ENCODE measurements at places on chromosomes 16 and 17.

DNA sequence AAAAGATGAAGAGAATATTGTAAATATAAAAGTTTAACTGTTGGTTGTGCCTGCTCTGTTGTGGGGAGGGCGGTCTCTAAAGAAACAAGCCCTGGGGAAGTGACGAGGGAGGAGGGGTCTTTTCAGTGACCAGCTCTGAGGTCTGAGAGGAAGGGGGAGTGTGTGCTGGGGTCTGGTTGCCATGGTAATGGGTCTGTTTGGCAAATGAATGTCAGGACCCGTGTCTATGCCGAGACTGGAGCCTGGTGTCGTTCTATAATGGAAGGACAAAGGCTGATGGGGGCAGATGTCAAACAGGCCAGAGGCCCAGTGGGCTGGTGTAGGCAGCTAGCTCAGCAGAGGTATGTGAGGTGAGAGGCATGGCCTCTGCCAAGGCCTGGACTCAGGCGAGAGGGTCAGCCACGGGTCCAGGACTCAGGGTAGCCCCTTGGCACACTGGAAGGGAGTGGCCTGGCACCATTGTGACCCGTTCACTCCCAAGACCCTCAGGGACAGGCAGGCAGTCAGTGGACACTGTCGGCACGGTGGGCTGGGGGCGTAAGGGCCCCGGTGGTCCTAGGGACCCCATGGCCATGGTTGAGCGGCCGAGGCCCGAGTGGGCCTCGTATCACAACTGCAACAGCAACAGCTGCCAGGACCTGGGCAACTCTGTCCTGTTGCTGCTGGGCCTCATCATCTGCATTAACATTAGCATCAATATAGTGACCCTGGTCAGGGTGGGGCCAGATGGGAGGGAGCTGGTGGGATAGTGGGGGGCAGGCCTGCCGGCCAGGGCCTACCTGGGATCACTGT, at the start of gene SPEM1:
Gene SPEM1, plus strand, starts transcription at position 506 of the 792 bp plus-strand sequence. Its CDS starts 61 bp downstream, at position 567.
- no peak for DNase-seq

DNA sequence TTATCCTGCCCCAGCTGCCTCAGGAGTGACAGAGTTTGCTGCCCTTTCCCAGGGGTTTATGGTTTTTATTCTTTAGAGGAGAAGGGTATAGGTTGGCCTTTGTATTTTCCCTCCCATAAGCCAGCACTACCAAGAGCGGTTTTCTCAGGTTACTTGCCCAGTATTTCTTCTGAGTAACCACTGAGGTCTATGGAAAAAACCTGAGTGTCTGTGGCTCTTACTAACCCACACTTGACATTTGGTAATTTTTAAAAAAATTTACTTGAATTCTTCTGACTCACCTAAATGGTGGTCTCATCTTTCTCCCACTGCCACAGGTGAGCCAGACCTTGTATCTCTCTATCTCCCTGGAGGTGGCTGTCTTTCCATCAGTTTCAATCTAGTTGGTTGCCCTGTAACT, 6.0 kb downstream of the SLC7A6 start:
- no peak for DNase-seq

DNA sequence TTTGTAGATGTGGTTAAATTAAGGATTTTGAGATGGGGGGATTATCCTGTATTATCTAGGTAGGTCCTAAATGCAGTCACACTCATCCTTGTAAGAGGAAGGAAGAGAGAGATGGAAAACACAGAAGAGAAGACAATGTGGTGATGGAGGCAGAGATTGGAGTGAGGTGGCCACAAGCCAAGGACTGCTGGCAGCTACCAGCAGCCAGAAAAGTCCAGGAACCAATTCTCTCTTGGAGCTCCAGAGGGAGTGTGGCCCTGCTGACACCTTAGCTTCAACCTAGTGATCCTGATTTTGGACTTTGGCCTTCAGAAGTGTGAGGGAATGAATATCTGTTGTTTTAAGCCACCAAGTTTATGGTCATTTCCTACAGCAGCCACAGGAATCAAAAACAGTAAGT, 18.0 kb downstream of the MAPT start:
- DNase-seq: no peak

GRCh38 chr17:75047398-75048098, 523 bp downstream of the KCTD2 start:
- peak; percentile 21 for DNase-seq

GRCh38 chr17:76567634-76568432, 17.8 kb downstream of the ST6GALNAC2 start:
- peak; percentile 22 for DNase-seq

DNA sequence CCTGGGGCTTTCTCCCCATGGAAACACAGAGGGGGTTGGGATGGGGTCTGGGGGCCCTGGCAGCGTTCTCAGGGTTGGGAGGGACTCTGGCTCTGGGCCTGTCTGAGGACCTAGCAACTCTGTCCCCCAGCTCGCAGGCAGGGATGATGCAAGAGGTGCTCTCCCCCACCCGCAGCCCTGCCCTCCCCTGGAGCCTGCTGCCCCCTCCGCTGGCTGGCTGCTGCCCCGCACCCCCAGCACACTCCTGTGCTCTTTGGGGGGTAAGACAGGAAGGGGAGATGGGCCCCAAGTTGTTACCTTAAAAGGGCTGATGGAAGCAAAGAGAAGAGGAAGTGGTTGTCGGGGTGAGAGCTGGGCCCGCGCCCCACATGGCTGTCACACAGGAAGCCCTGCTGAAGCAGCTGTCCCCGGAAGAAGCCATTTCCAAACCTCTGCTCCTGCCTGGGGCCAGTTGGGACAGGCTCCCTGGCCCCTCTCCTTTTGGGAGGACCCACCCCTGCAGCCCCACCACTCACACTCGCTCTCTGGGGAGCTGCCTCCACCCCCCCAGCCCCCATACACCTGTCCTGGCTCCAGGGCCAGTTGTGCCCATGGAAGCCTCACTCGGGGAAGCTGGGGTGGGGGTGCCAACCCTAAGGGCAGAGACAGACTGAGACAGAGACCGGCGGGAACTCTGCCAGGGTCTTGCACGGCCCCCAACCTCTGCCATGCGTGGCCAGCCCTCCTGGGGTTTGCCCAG, 2.5 kb downstream of the CORO1A start:
- peak; percentile 73 for DNase-seq

GRCh38 chr16:4514606-4515005, 24.0 kb downstream of the CDIP1 start:
- no peak for DNase-seq

DNA sequence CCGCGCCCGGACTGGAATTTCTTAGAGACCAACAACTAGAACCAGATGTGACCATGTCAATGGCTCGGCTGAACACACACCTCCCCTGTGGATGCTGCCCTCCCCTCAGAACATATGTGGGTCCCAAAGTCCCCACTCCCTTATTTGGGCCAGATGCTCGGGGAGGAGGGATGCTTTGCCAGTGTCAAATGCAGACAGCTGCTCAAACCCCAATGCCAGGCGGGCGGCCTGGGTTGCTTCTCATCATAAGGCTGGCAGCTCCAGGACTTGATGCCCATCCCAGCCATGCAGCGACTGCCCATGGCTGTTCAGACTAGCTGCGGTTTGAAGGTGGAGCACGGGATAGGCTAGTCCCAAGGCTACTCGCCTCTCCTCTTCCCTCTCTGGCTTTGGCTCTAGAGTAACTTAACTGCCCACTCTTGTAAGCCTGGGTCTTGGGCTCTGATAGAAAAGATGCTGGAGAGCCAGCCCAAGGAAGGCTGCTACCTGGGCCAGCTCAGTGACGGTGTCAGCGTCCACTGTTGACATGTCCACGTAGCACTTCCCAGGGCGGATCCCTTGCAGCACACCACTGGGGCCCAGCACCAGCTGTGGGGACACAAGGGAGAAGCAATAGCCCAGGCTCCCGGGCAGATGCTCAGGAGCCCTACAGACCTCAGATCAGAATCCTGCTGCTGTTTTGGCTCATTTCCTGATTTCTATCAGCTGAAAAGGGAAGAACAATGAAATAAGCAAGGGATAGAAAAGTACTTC, 11.0 kb upstream of the ROGDI start:
- no peak for DNase-seq

GRCh38 chr17:47776330-47777197, 43.5 kb downstream of the TBX21 start:
- peak; percentile 72 for DNase-seq

- no peak for DNase-seq
These were observed 138.4 kb downstream of the PHKB start for GRCh38 chr16:47599512-47599911.

- no peak for DNase-seq
These were observed 144.1 kb downstream of the RAB11FIP4 start for GRCh38 chr17:31535581-31535981.

GRCh38 chr16:78659216-78659615, 559.8 kb downstream of the WWOX start:
- no peak for DNase-seq

DNA sequence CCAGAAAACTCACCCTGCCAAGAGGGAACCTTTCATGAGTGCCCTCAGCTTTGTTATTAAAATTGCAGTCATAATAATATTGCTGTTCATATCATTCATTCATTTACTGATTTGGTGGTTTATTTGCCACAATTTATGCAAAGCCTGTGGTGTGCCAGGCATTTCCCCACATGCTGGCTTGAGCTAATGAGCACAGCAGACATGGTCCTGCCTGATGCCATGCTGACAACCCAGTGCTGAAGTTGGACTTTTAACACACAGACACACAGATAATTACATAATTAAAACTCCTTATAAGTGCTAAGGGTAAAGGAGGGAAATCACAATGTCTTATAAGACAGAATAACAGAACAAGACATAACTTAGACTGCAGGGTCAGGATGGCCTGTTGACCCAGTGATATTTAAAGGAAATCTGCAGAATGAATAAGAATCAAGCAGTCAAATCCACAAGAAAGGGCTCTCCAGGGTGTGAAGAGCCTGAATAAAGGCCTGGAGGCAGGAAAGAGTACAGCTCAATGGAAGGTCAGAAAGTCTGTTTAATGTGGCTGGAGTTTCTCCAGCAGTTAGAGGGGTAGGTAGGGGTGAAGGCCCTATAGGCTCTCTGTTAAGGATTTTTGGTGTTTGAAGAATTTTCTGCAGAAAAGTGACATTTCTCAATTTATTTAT, 196.9 kb upstream of the CDH11 start:
- no peak for DNase-seq
